Pancreas (tissue), 10 donors: ENCODE measurements at places on chromosomes 13 and 19. TPM values are rescaled to one million over a fixed set of nuclear protein-coding genes. Genes with fewer than 3 reads are reported as not detected.

HSPB6 gene
- 3.4 TPM for total RNA-seq

CLC gene
- total RNA-seq, result not detected

CABP5 gene
- not detected for total RNA-seq

CYP2A7 gene
- not detected for total RNA-seq

GRK1 gene
- total RNA-seq, result not detected

CCDC70 gene
- total RNA-seq, result not detected

CDC34 gene
- total RNA-seq, result 35.7 TPM

RDH8 gene
- not detected for total RNA-seq

TEX26 gene
- not detected for total RNA-seq

UBE2L5 gene
- total RNA-seq, result not detected

MIR17HG gene
- total RNA-seq, result 2.8 TPM

CSNK1A1L gene
- total RNA-seq, result not detected

BICRA gene
- 4.5 TPM for total RNA-seq

SMIM17 gene
- total RNA-seq, result 0.19 TPM

PNMA8A gene
- 2.4 TPM for total RNA-seq

IL17D gene
- 0.43 TPM for total RNA-seq

STOML3 gene
- total RNA-seq, result not detected

POU2F2 gene
- total RNA-seq, result 0.56 TPM

ERFL gene
- total RNA-seq, result 0.22 TPM

KDELR1 gene
- 84.0 TPM for total RNA-seq

ILF3 gene
- 70.5 TPM for total RNA-seq

ZNF626 gene
- total RNA-seq, result 9.1 TPM

FREM2 gene
- total RNA-seq, result 8.2 TPM

GRIN3B gene
- total RNA-seq, result not detected

TUBA3C gene
- total RNA-seq, result not detected

NPAS1 gene
- total RNA-seq, result 0.24 TPM

IFNL4 gene
- not detected for total RNA-seq
